ENCODE measurements at places on chromosomes 11 and 22. TPM values are rescaled to one million over a fixed set of nuclear protein-coding genes. Genes with fewer than 3 reads are reported as not detected.
A peak's percentile ranks its signal among the peaks of the same experiment; 100 is the strongest.

Gene C11orf86
- total RNA-seq = 88.3 TPM

Gene HORMAD2
- total RNA-seq = not detected

Gene SLCO2B1
- 116 TPM for total RNA-seq

Gene B3GAT1
- not detected for total RNA-seq

Gene NNMT
- 179 TPM for total RNA-seq

Gene CLCF1
- 46.4 TPM for total RNA-seq

Gene ZP1
- not detected for total RNA-seq

DNA sequence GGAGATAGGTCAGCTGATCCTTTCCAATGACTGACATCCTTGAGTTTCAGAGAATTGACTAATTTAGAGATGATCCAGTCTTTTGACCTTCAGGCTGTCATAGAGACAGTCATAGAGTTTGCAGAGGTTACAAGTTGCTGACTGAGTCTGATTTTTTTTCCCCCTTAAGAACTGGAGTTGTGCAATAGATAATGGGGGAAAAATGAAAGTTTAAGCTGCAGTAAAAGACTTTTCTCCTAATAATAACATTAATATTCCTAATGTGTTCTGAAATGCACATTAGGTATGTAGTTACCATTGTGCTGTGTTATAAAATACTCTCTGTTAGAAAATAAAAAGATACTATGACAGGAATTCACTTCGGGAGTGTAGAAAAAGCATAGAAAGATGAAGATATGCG lies 876.9 kb upstream of the RAG2 start:
- H3K27me3 ChIP-seq = no peaks in the 10 kb centered on the region
- no peak overlapping the region for H3K27ac ChIP-seq
- no peaks in the 10 kb centered on the region for H3K4me1 ChIP-seq
- no peaks in the 10 kb centered on the region for H3K36me3 ChIP-seq

DNA sequence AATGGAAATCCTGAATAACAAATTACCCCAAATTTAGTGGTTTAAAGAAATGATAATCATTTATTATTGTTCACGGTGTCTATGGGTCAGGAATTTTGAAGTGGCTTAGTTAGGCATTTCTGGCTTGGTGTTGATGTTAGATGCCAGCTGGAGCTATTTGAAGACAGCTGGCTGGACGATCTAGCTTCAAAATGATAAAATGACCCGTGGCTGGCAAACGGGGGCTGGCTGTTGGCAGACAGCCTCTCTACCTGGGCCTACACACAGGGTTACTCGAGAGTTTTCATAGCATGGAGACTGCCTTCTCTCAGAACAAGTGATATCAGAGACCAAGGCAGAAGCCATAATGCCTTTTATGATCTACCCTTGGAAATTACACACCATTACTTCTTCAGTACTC lies 285.2 kb downstream of the METTL15 start:
- no peaks in the 10 kb centered on the region for H3K27me3 ChIP-seq
- no peak for DNase-seq
- no peaks in the 10 kb centered on the region for H3K4me1 ChIP-seq
- no peaks in the 10 kb centered on the region for H3K36me3 ChIP-seq

DNA sequence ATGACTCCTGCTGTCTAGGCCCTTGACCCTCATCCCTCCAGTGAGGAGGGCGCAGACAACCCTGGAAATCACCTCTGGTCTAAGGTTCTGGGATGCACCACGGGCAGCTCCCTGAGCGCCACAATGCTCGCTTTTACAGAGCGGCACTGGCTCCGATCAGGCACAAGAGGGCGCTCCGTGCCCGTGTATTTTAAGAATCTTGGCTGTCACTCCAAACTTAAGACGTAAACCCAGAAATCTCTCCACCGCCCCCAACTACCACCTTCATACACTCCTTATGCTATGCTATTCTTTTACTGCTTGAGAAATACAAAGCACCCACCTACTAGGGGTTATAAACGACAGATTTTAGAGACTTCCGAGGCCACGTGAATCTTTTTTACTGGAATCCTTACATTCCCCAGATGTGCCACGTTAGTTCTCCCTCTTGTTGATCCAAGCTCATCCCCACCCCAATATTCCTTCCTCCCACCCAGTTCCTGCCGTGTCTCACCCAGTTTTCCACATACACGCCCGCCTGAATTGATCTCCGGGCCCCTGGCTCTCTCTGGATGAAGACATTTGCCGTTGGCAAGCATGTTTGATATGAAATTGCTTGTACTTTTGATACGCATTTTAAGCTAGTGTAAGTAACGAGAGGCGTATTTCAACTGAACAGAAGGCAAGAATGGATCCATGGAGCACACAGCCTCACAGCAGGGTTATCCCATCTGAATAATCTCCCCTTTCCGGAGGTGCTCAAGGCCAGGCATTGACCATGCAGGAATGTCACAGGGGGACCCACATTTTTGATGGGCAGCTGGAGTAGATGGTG lies 453.5 kb downstream of the OPCML start:
- no peak overlapping the region for H3K4me3 ChIP-seq
- peak; percentile 20 for DNase-seq
- H3K36me3 ChIP-seq = no peaks in the 10 kb centered on the region
- no peak overlapping the region for H3K27ac ChIP-seq

DNA sequence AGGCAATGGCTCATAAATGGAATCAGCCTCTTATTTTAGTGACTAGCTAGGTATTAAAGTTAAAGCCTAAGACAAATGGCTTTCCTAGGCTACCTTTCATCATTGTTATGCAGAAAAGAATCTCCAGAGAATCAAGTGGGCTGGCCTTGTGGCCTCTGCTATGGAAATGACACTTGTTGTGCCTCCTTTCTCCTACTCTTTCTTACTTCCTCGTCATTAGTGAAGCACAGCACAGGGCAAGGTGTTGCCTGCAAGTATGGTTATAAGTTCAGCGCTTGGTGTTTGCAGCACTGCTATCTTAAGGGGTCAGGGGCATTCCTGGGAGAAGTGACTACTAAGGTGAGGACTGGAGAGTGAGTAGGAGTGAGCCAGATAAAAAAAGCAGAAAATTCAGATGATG lies 45.4 kb upstream of the GLYATL1 start:
- no peak overlapping the region for H3K27ac ChIP-seq
- no peaks in the 10 kb centered on the region for H3K36me3 ChIP-seq
- no peaks in the 10 kb centered on the region for H3K27me3 ChIP-seq
- H3K4me1 ChIP-seq = no peaks in the 10 kb centered on the region
- H3K4me3 ChIP-seq = no peak overlapping the region

GRCh38 chr11:120231963-120232362 lies 8.0 kb upstream of the POU2F3 start:
- H3K4me3 ChIP-seq = no peak overlapping the region
- H3K4me1 ChIP-seq = no peaks in the 10 kb centered on the region
- DNase-seq = no peak
- no peaks in the 10 kb centered on the region for H3K36me3 ChIP-seq
- H3K27ac ChIP-seq = no peak overlapping the region

DNA sequence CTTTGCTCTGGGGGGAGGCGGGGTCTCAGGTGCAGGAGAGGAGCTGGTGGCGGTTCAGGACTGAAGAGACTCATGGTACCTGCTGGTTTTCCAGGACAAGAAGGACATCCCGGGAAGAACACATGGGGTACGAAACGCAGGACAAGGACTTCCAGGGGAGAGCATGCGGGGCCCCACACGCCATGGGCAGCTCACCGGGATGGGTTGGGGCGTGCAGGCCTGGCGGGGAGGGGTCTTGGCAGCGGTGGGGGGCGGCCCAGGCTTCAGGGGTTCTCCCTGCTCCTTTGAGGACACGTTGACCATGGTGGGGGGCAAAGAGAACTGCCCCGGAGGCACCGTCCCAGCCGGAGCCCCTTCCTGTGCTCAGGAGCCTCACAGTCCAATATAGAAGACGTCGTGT lies 673.2 kb downstream of the BRD1 start:
- H3K27ac ChIP-seq = no peak overlapping the region
- H3K36me3 ChIP-seq = no peaks in the 10 kb centered on the region
- H3K27me3 ChIP-seq = peaks cover 12% of the 10 kb centered on the region

DNA sequence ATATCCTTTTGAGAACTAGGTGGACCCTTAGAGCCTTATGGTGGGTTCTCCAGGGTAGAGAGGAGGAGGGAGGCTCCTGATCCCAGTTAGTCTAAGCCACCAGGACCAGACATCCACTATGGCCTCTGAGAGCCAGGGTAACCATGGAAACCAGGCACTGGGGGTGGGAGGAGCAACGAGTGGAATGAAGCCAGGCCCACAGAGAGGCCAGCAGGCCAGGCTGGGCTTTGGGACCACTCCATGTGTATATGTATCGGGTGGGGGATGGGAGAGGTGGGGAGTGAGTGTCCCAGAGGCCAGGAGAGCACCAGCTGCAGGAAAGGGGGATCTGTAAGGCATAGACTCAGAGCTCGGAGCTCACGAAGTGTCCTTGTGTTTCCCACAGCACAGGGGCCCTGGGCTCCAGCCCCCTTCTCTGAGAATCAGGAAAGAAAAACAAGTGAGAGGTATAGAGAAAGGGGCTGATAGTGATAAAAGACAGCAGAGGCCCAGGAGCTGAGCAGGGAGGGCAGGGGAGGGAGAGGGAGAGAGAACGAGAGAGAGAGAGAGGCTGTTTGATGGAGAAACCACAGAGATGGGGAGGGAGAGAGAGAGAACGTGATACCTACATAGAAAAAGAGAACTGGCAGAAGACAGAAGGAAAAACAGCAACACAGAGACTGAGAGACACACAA lies 15.5 kb upstream of the TSPAN18 start:
- no peak for DNase-seq
- H3K27ac ChIP-seq = no peak overlapping the region
- no peaks in the 10 kb centered on the region for H3K27me3 ChIP-seq
- no peak overlapping the region for H3K4me3 ChIP-seq
- H3K4me1 ChIP-seq = no peaks in the 10 kb centered on the region
- H3K36me3 ChIP-seq = no peaks in the 10 kb centered on the region

DNA sequence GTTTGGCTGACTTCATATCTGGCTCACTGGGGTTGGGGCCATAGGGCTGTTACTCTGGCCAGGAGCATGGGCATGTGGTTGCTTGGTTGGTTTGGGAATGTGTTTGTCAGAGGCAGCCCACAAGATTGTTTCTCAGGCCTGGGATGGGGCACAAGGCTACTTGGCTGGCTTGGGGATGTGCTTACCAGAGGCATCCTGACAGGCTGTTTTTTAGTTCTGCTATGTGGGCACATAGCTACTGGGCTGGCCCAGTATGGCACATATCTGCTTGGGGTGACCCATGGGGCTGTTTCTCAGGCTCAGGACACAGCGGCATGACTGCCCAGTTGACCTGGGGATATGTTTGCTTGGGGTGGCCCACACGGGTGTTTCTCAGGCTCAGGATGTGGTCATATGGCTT lies 94.6 kb upstream of the PGR start:
- no peak overlapping the region for H3K27ac ChIP-seq
- no peaks in the 10 kb centered on the region for H3K27me3 ChIP-seq
- H3K4me1 ChIP-seq = no peaks in the 10 kb centered on the region
- no peak for DNase-seq

- no peaks in the 10 kb centered on the region for H3K27me3 ChIP-seq
- no peak for DNase-seq
- H3K4me1 ChIP-seq = no peaks in the 10 kb centered on the region
- no peaks in the 10 kb centered on the region for H3K36me3 ChIP-seq
- no peak overlapping the region for H3K4me3 ChIP-seq
Measured at GRCh38 chr11:45300715-45301114, 14.6 kb upstream of the SYT13 start.

- no peaks in the 10 kb centered on the region for H3K36me3 ChIP-seq
- no peaks in the 10 kb centered on the region for H3K27me3 ChIP-seq
- no peaks in the 10 kb centered on the region for H3K4me1 ChIP-seq
- no peak for DNase-seq
- H3K4me3 ChIP-seq = no peak overlapping the region
- no peak overlapping the region for H3K27ac ChIP-seq
Measured at GRCh38 chr11:34793666-34794065, 122.5 kb downstream of the APIP start.

DNA sequence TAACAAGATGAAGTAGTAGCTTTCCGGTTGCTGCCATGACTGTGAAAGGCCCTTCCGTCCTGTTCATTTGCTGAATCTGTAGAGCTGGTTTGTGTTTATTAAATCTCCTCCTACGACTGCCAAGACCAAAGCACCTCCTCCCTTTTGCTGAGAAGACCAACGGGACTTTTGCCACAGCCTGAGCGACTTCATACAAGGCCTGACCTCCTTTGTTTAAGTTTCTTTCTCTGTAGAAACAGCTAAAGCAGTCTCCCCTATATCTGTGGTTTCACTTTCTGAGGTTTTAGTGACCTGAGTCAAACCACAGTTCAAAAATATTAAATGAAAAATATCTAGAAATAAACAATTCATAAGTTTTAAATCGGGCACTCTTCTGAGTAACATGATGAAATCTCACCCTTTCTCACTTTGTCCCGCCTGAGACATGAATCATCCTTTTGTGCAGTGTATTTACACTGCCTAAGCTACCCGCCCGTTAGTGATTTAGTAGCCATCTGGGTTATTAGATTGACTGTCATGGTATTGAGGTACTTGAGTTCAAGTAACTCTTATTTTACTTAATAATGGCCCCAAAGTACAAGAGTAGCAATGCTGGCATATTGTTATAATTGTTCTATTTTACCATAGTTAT lies 119.1 kb upstream of the LRRC4C start:
- no peaks in the 10 kb centered on the region for H3K4me1 ChIP-seq
- DNase-seq = no peak
- no peak overlapping the region for H3K27ac ChIP-seq
